PC-9 (cell line): ENCODE measurements at places on chromosomes 7 and 10. TPM values are rescaled to one million over a fixed set of nuclear protein-coding genes. Genes with fewer than 3 reads are reported as not detected.

DNA sequence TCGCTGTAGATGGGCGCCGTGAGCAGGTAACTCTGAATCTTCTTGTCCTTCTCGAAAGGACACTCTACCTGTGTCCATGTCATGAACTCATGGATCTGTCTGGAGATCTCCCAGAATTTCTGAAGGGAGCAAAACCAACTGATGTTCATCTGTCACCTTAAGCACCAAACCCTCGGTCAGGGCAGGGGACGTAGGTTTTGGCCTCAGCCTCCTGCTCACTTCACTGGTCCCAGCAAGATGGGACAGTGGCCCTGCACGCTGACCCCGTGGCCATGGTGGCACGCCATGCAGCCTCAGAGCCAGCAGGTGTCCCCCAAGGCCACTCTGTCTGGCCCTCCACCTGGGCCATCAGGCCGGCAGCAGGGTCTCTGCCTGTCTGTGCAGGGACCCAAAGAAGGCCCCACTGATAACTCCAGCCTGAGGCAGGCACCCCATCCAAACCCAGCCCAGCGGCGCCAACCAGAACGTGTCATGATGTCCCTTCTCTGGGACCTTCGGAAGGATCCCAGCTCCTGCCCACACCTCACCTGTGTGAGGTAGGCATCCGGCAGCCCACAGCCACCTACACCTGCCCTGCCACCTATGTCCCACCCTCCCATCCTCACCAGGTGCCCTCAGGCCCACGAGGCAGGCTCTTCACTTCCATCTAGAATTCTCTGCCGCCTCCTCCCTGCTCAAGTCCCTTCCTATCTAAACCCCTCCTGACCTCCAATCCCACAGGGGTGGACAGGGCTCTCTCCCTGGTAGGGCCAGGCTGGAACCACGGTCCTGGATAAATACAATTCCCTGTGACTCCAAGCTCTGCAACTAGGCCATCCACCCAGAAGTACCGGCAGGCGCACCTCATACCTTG lies 59.0 kb downstream of the CSGALNACT2 start:
- H3K4me3 ChIP-seq, result no peak overlapping the region
- no peak overlapping the region for H3K27ac ChIP-seq
- H3K36me3 ChIP-seq, result no peaks in the 10 kb centered on the region
- no peak for DNase-seq

Gene CYP2C19
- total RNA-seq, result not detected in 2 replicates

DNA sequence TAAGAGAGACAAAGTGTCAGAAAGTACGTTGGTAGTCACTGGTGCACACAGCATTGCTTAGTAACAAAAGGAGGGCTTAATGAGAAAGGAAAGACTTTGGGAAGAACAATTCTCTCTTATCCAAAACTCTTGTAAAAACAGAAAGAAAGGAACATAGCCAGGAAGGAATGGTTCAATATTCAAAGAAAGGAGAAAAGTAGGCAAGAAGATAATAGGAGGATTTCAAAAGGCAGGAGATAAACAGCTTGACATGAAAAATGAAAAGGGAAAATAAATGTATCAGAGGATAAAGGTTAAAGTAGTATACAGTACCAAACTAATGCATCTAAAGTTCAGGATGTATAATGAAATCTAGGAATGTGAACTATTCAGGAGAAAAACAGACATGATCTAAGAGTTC lies 20.1 kb downstream of the ZFAND4 start:
- H3K27ac ChIP-seq, result no peak overlapping the region
- no peak overlapping the region for H3K4me3 ChIP-seq
- no peaks in the 10 kb centered on the region for H3K4me1 ChIP-seq
- no peaks in the 10 kb centered on the region for H3K27me3 ChIP-seq

GRCh38 chr10:84715911-84716310 lies 387.5 kb downstream of the CCSER2 start:
- H3K27ac ChIP-seq, result no peak overlapping the region
- H3K27me3 ChIP-seq, result no peaks in the 10 kb centered on the region
- no peak overlapping the region for H3K4me3 ChIP-seq
- H3K4me1 ChIP-seq, result no peaks in the 10 kb centered on the region

Gene THNSL1
- 5.6 and 6.8 TPM in 2 replicates for total RNA-seq

- no peak overlapping the region for H3K27ac ChIP-seq
- no peaks in the 10 kb centered on the region for H3K36me3 ChIP-seq
- no peak overlapping the region for H3K4me3 ChIP-seq
- no peaks in the 10 kb centered on the region for H3K4me1 ChIP-seq
- no peak for DNase-seq
- H3K27me3 ChIP-seq, result no peaks in the 10 kb centered on the region
Measured at GRCh38 chr10:123031124-123031523, 22.3 kb downstream of the ACADSB start.

Gene SPDYE2
- not detected in 2 replicates for total RNA-seq

Gene FIGNL1
- 18.7 and 25.7 TPM in 2 replicates for total RNA-seq

Gene ADRB1
- 0.45 and 0.48 TPM in 2 replicates for total RNA-seq

Gene ZNF485
- 2.1 and 3.7 TPM in 2 replicates for total RNA-seq

Gene XPNPEP1
- total RNA-seq, result 24.6 and 29.8 TPM in 2 replicates

GRCh38 chr7:131008840-131009711 lies 275.1 kb upstream of the KLF14 start:
- no peaks in the 10 kb centered on the region for H3K27me3 ChIP-seq
- peak overlapping the region; percentile 64 for H3K27ac ChIP-seq
- peaks cover 33% of the 10 kb centered on the region for H3K36me3 ChIP-seq

GRCh38 chr7:136061433-136061832 lies 84.3 kb upstream of the MTPN start:
- no peaks in the 10 kb centered on the region for H3K4me1 ChIP-seq
- no peaks in the 10 kb centered on the region for H3K27me3 ChIP-seq
- H3K4me3 ChIP-seq, result no peak overlapping the region
- no peak overlapping the region for H3K27ac ChIP-seq
- no peak for DNase-seq
- no peaks in the 10 kb centered on the region for H3K36me3 ChIP-seq

GRCh38 chr10:124324856-124325632 lies 93.7 kb downstream of the OAT start:
- no peak overlapping the region for H3K4me3 ChIP-seq
- no peaks in the 10 kb centered on the region for H3K4me1 ChIP-seq
- H3K27me3 ChIP-seq, result no peaks in the 10 kb centered on the region
- DNase-seq, result no peak

Gene OR13A1
- total RNA-seq, result 0.15 TPM in 1 of 2 replicates, not detected in the other

Gene MAP3K8
- total RNA-seq, result 14.3 and 16.4 TPM in 2 replicates

- no peak overlapping the region for H3K4me3 ChIP-seq
- no peaks in the 10 kb centered on the region for H3K36me3 ChIP-seq
- H3K27ac ChIP-seq, result no peak overlapping the region
- DNase-seq, result no peak
- no peaks in the 10 kb centered on the region for H3K27me3 ChIP-seq
- no peaks in the 10 kb centered on the region; the same call in 1 of the 2 replicates for H3K4me1 ChIP-seq
Measured at GRCh38 chr10:86681047-86681446, 12.7 kb downstream of the LDB3 start.

DNA sequence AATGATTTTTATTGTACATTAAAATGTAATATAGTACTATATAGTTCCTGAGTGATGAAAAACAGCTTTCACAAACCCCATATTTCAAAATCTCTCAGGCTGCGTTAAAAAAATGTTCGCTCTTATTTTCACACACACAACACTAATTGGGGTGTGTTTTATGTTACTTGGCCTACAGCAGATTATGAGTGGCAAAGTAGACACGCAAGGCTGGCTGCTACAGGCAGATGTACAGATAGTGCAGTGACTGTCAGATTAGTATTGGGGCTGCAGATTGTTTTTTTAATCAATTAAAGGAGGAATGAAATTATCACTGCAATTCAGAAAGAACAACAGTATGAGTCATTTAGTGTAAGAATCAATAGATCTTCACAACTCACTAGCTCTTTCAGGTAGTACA lies 65.2 kb upstream of the ICA1 start:
- H3K27ac ChIP-seq, result no peak overlapping the region
- H3K27me3 ChIP-seq, result peaks cover 7% of the 10 kb centered on the region
- DNase-seq, result no peak
- H3K36me3 ChIP-seq, result no peaks in the 10 kb centered on the region
- 0 out of 2 replicates have a peak, but pooled peaks cover 5% of the 10 kb centered on the region for H3K4me1 ChIP-seq

GRCh38 chr7:76202666-76203030 lies 952 bp downstream of the SRRM3 start:
- H3K27me3 ChIP-seq, result peaks cover 42% of the 10 kb centered on the region
- no peak for DNase-seq
- no peak overlapping the region for H3K4me3 ChIP-seq
- H3K4me1 ChIP-seq, result no peaks in the 10 kb centered on the region; the same call in 1 of the 2 replicates
- no peaks in the 10 kb centered on the region for H3K36me3 ChIP-seq
- no peak overlapping the region for H3K27ac ChIP-seq

Gene CDCA7L
- total RNA-seq, result 243 and 252 TPM in 2 replicates

Gene VWA2
- 0.48 and 1.2 TPM in 2 replicates for total RNA-seq

DNA sequence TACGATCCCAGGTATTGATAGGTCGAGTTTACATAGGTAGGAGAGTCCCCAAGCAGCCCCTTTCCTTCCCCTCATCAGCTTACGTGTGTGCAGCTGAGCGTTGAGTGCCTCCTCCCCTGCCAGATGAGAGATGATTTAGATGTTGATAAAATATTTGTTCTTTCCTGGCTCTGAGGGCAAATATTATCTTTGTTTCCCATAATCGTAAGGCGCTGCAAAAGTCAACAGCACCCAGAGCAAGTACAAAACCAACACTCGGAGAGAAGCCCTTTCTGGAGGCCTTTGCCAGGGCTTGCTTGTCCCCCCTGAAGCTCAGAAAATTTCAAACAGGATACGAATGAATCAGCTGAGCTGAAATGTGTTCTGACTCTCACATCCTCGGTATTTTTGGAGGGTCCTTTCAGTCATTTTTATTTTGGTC lies 683.2 kb downstream of the LRMDA start:
- H3K27me3 ChIP-seq, result no peaks in the 10 kb centered on the region
- H3K36me3 ChIP-seq, result no peaks in the 10 kb centered on the region
- no peak overlapping the region for H3K4me3 ChIP-seq
- peaks cover 42% of the 10 kb centered on the region for H3K4me1 ChIP-seq
- DNase-seq, result no peak

Gene LDB3
- total RNA-seq, result 0.63 and 0.73 TPM in 2 replicates

Gene MMD2
- total RNA-seq, result not detected in 2 replicates

Gene SLC25A28
- 17.6 and 17.7 TPM in 2 replicates for total RNA-seq

DNA sequence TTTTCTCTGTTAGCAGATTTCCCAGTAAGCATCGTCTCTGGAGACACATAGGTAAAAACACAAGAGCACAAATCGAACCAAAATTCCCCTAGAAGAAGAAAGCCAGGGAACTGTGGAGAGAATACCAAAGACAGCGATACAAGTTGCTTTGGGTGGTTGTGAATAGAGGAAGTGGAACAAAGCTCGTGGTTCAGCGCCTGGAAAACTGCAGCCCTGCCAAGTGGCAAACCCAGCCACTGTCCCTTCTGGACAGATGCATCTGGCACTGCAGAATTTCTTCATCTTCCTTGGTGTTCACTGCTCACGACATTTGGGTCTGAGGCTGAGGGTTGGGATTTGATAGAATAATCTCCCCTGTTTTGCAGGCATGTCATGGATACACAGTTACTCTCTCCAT lies 733.8 kb downstream of the PARD3 start:
- no peak overlapping the region for H3K4me3 ChIP-seq
- no peak for DNase-seq
